ENCODE measurements at places on chromosomes 6 and 20. TPM values are rescaled to one million over a fixed set of nuclear protein-coding genes. Genes with fewer than 3 reads are reported as not detected.

UNC5CL gene
- 0.12 TPM for total RNA-seq

GLP1R gene
- not detected for total RNA-seq

LY6G6F gene
- not detected for total RNA-seq

COL19A1 gene
- total RNA-seq: under 0.01 TPM

NOTCH4 gene
- 1.4 TPM for total RNA-seq

PRRT1 gene
- total RNA-seq: 0.11 TPM

SLC24A3 gene
- not detected for total RNA-seq

TRIM31 gene
- total RNA-seq: not detected

KIAA1755 gene
- total RNA-seq: 0.66 TPM

HSPA1L gene
- total RNA-seq: 0.89 TPM

RNF5 gene
- 30.9 TPM for total RNA-seq

F13A1 gene
- under 0.01 TPM for total RNA-seq

TMEM151B gene
- not detected for total RNA-seq

KCNK15 gene
- total RNA-seq: 1.6 TPM

LIN28B gene
- not detected for total RNA-seq

NR2E1 gene
- total RNA-seq: not detected

PLG gene
- total RNA-seq: not detected

PDE10A gene
- 2.3 TPM for total RNA-seq

GGT7 gene
- total RNA-seq: 18.2 TPM

PI16 gene
- 0.75 TPM for total RNA-seq

BMP5 gene
- not detected for total RNA-seq

TREM1 gene
- 0.66 TPM for total RNA-seq

CST7 gene
- total RNA-seq: 0.37 TPM

SLC17A3 gene
- not detected for total RNA-seq

BPIFB1 gene
- total RNA-seq: not detected

GSTA2 gene
- not detected for total RNA-seq

DPPA5 gene
- not detected for total RNA-seq

BCAS1 gene
- 0.11 TPM for total RNA-seq

C20orf144 gene
- total RNA-seq: 0.11 TPM

FNDC1 gene
- total RNA-seq: under 0.01 TPM

ECT2L gene
- total RNA-seq: not detected

WFDC10B gene
- total RNA-seq: not detected

ASXL1 gene
- 52.5 TPM for total RNA-seq

RIPOR3 gene
- total RNA-seq: 15.6 TPM

PIGT gene
- total RNA-seq: 21.1 TPM

ELOVL2 gene
- not detected for total RNA-seq

BPIFB6 gene
- total RNA-seq: not detected

CCN6 gene
- total RNA-seq: not detected

DEFB132 gene
- not detected for total RNA-seq

PLEKHG1 gene
- total RNA-seq: 1.3 TPM
